ENCODE measurements at places on chromosomes 11 and 22.
A peak's percentile ranks its signal among the peaks of the same experiment; 100 is the strongest.

DNA sequence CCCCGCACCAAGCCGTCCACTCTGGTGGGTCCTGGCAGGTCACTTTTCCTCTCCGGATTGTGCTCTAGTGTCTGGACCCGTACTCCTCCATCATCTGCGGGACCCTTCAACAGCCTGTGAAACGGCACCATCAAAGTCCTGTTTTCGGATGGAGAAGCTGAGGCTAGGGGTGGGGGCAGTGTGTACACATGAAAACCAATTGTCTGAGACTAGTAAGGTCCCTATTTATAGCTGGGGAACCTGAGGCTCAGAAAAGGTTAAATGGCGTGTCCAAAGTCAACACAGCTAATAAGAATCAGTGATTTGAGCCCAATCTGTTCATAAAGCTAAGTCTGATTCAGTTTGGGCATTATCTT, 668 bp upstream of the LRRC32 start:
- DNase-seq = no peak

DNA sequence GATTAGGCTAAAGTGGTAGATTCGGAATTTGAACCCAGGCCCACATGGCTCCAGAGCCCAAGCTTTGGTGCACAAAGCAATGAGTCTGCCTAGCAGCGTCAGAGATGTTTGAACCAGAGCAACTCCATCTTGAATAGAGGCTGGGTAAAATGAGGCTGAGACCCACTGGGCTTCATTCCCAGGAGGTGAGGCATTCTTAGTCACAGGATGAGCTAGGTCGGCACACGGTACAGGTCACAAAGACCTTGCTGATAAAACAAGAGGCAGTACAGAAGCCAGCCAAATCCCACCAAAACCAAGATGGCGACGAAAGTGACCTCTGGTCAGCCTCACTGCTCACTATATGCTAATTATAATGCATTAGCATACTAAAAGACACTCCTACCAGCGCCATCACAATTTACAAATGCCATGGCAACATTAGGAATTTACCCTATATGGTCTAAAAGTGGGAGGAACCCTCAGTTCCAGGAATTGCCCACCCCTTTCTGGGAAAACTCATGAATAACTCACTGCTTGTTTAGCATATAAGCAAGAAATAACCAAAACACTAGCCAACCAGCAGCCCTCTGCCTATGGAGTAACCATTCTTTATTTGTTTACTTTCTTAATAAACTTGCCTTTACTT, 40.3 kb upstream of the DAGLA start:
- no peak for DNase-seq

GRCh38 chr11:126597041-126597440, 241.6 kb downstream of the ST3GAL4 start:
- no peak for DNase-seq

GRCh38 chr11:109864151-109864661, 229.0 kb upstream of the ZC3H12C start:
- DNase-seq = no peak

- no peak for DNase-seq
Measured at GRCh38 chr11:116249561-116249960, 523.2 kb downstream of the BUD13 start.

- DNase-seq = no peak
Measured at GRCh38 chr11:126740846-126741245, 259.7 kb downstream of the KIRREL3 start.

- DNase-seq = no peak
Measured at GRCh38 chr11:71310184-71310583, 57.8 kb upstream of the SHANK2 start.

DNA sequence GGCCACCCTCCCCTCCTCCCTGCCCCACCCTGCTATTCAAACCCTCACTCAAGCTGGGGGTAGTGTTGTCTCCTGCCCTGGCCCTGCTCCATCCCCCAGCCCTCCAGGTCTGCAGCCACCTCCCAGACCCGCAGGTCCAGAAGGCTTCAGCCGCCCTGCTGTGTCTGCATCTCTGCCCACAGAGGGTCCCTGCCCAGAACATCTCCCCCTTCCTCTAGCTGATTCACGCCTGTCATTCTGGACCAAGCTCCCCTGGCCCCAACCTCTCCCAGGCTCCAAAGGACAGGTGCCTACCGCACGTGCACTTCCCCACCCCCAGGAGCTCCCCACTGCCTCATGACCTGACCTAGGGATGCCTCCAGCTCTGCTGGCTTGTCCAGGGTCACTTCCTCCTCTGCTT, 16.0 kb upstream of the SHISAL1 start:
- DNase-seq = no peak

GRCh38 chr11:776263-776560, 1.1 kb downstream of the GATD1 start:
- no peak for DNase-seq

GRCh38 chr11:43694477-43694876, 13.9 kb downstream of the HSD17B12 start:
- no peak for DNase-seq

- no peak for DNase-seq
Measured at GRCh38 chr11:2685566-2686359, 14.0 kb downstream of the KCNQ1OT1 start.

DNA sequence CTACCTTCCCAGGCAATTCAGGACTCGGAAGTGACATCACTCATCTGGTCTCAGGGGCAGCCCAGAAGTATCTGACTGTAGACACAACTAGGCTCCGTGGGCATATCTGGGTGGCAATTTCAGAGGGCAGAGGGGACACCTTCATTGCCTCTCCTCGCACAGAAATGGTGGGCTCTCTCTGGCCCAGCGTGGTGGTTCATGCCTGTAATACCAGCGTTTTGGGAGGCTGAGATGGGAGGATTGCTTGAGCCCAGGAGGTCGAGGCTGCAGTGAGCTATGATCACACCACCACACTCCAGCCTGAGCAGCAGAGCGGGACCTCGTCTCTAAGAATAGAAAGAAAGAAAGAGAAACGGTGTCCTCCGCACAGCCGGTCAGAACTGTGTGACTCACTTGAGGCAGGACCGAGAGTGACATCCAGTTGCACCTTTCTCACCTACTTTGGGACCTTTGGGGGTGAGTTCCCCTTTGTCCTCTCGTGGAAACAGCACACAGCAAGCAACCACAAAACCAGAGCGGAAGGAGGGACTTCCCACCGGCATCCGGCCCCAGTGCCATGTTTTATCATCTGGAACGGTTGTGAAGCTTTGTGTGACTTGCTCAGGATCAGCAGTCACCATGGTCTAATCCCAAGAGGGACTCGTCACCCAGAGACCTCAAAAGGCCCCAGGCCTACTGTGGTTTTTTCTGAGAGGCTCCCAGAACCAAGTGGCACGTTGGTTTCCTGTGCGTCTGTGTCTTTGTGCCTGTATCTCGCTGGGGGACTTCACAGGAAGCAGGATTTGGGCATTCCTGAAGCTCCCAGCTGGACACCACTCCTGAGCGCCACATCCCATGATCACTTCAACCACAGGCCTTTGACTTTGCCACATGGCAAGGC, 38.4 kb upstream of the EMID1 start:
- DNase-seq = no peak

GRCh38 chr11:62810748-62811147, 5.5 kb upstream of the NXF1 start:
- no peak for DNase-seq

GRCh38 chr11:14409891-14410290, 50.9 kb upstream of the RRAS2 start:
- DNase-seq = no peak

DNA sequence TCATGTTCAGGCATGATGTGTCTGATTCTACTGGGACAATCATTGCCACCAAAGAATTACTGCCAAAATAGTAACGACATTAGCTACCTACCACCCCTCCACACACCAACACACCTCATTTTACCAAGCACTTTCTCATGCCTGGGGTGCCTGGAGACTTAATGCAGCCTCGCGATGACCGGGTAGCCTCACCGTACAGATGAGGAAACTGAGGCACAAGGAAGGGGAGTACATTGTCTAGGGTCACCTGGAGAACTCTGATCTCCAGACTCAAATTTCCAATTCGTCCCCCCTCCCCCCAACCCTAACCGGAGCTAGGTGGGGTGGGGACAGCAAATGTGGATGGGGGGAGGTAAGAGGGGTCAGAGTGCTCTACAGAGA, 2.7 kb upstream of the RTN4RL2 start:
- DNase-seq = no peak

GRCh38 chr11:44094260-44094868, 1.1 kb upstream of the EXT2 start:
- peak; percentile 76 for DNase-seq

DNA sequence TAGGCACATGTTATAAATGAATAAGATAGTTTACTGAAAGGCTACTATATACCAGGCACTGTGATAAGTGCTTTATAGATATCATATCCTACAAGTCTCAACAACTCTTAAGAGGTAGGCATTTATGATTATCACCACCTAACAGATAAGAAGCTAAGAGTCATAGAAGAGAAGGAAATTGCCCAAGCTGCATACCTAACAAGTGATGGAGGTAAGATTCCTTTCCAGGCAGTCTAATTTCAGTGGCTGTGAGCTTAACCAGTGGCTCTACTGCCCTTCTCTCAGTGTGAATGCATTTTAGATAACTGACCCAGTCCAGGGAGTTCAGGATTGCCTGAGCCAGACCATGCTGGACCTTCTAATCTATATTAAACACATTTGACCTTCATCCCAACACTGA, 39.2 kb downstream of the HEPHL1 start:
- DNase-seq = no peak

DNA sequence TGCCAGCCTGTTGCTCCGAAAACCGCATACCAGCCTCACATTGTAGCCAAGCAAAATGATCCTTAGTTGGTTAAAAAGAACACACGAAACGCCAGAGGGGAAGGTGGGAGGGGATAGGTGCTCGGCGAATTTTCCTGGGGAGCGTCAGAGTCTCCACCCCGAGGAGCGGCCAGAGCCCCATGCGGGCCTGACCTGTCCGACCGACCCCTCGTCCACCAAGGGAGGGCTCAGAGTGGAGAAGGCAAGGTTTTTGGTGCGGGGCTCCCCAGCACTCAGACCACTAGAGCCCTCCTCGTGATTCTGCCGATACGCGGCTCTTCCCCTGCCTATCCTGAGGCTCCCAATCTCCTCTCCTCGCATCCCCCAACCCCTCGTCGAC, 39.6 kb downstream of the DIXDC1 start:
- DNase-seq = no peak

GRCh38 chr22:27331526-27332281, 469.9 kb downstream of the MN1 start:
- DNase-seq = peak; percentile 3

DNA sequence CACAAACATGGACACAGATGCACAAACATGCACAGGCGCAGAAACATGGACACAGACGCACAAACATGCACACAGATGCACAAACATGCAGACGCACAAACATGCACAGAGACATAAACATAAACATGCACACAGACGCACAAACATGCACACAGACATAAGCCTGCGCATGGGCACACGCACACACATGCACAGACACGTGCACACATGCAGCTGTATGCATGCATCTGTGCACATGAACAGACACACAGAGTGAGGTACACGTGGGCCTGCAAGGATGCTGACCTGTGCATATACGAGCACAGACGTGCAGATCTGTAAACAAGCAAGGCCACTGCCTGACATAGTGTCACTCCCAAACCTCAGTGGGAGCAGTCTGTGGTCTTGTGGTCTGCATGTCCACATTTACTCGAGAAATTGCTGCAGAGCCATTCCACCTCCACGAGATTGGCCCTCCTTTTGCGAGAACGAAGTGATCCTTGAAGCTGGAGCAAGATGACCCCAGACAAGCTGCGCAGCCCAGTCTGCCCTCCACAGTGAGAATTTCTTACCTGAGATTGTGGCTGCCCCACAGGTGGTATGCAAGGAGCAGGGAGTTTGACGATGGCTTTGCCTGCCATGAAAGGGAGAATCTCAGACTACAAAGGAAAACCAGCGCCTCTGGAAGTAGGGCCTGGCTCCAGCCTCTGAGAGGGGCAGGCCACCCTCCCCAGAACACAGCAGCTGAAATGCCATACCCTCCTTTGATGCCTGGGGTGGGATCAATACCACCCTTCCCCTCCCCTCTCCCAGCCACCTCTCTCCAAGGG, 299.9 kb downstream of the BRD1 start:
- no peak for DNase-seq

- no peak for DNase-seq
Measured at GRCh38 chr11:14977101-14977880, 5.1 kb upstream of the CALCA start.

GRCh38 chr22:46721501-46722085, 16.5 kb downstream of the CERK start:
- DNase-seq = no peak

DNA sequence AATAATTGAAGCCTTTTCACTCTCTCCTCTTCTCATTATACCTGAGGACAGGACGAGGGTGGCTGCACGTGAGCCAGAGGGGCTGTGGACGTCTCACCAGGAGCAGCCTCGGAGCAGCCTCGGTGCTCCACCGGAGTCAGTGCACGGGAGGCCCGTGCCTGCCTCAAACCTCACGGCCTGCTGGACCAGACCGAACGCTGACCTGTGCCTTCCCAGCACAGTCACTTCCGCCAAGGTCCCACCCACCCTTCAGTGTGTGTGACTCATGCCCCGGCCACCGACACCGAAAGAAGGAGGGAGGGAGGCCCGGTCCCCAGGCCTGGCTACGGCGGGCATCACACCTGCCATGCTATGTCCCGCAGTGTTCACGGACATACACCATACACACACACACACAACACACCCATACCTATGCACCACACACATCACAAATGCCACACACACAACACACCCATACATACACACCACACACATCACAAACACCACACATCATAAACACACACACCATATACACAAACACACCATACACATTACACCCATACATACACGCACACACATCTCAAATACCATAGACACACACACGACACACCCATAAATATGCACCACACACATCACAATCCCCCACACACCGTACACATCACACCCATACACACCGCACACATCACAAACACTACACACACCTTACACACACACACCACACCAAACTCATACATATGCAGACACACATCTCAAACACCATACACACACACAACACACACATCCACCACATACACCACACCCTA, 1506.5 kb downstream of the TBC1D22A start:
- no peak for DNase-seq

GRCh38 chr11:45205978-45206377, 59.5 kb downstream of the PRDM11 start:
- no peak for DNase-seq

GRCh38 chr11:134447696-134448095, 35.7 kb upstream of the B3GAT1 start:
- DNase-seq = no peak

GRCh38 chr11:61144511-61145179, 16.6 kb downstream of the VPS37C start:
- no peak for DNase-seq

- no peak for DNase-seq
Measured at GRCh38 chr11:79332017-79332416, 108.8 kb downstream of the TENM4 start.

GRCh38 chr11:61841636-61842527, 13.8 kb downstream of the FADS2 start:
- DNase-seq = no peak

- DNase-seq = no peak
Measured at GRCh38 chr11:10518123-10518522, 22.9 kb downstream of the RNF141 start.

Data from NCI-H748 treated with DMSO at 0.1 percent for 48 hours (cell line).